ENCODE measurements at places on chromosomes 7 and 10.

DNA sequence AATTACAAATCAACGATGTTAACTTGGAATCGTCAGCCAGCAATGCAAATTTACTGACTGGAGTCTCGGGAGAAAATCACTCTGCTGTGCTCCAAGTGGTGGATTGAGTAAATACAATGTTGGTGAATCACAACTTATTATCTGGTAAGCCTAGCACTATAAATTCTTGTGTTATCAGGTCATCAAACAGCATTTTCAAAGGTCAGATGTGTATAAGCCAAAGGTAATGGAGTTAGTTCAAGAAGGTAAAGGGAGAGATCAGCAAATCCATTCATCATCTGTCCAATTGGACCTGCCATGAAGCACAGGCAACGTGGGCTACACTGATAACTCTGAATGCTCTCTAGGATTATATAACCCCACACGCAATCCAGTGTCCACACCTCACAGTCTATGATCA lies 13.9 kb downstream of the CUBN start:
- no peak for DNase-seq

GRCh38 chr10:130983749-130984148 lies 327.8 kb downstream of the TCERG1L start:
- DNase-seq = no peak

- DNase-seq = no peak
These were observed 143.5 kb downstream of the PIP4K2A start for GRCh38 chr10:22570733-22571430.

DNA sequence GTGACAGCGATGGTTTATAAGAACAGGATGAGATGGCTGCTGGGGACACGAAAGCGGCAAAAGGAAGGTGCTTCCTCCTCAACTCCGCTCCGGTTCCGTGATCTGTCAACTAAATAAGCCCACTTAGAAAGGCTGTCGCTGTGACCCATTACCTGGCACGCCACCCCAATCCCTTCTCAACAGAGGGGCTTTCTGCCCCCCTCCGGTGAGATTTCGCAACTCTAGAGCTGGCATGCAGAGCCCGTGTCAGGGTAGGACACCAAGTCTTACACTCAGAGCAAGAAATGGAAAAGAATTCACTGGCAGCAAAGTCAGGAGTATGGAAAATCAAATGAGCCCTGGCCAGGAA lies 66.4 kb downstream of the FGFR2 start:
- DNase-seq = no peak

GRCh38 chr7:130263130-130263529 lies 3.5 kb upstream of the CPA2 start:
- DNase-seq = no peak

- no peak for DNase-seq
These were observed 158.0 kb downstream of the IPMK start for GRCh38 chr10:58109731-58110130.

- DNase-seq = no peak
These were observed 107.0 kb downstream of the ELFN1 start for GRCh38 chr7:1777122-1777521.

DNA sequence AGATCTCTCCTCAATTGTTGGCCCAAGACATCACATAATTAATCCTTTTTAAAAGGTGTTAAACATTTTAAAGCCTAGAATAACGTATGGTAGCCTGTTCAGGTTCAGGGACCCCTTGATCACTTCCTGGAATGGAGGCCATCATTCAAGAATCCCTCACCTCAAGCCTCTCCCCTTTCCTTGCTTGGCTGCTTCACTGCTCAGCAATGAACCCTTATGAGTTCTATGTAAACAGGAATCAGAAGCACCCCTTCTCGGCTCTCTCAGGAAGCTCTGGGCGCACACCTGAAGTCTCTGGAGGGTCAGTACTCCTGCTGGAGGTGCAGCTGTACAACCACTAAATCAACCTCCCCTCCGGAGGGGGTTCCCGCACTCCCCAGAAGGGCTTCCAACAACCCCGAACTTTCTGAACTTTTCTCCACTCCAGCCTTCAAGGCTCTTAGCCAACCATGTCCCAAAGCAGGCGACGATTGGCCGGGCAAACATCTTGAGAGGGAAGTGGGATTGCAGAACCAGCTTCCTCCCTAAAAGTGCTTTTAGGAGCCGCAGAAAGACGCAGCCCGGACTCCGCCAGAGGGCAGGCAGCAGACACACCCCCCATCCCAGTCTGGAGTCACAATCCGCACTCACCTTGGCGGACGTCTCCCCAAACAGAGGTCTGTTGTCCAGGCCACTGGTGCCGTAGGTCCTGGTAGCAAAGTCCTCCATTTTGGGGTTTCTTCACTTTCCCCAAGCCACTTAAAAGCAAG lies 562 bp downstream of the TMEM243 start:
- peak; percentile 71 for DNase-seq

DNA sequence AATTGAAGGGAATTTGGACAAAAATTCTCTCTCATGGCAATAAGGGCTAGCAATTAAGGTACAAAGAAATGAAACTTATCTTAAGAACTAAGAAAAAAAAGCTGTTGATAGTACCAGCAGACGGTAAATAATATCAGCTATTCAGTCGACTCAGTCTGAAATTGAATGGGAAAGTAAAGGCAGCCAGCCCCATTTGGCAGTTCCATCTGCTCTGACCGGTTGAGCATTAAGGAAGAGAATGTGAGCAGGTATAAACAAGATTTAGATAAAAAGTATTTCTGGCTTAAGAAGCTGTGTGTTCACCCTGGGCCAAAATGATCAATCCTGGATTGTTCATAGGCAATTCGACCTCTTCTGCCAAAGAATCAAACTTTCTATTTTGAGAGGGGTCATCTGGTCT lies 154.6 kb upstream of the NPVF start:
- DNase-seq = no peak

DNA sequence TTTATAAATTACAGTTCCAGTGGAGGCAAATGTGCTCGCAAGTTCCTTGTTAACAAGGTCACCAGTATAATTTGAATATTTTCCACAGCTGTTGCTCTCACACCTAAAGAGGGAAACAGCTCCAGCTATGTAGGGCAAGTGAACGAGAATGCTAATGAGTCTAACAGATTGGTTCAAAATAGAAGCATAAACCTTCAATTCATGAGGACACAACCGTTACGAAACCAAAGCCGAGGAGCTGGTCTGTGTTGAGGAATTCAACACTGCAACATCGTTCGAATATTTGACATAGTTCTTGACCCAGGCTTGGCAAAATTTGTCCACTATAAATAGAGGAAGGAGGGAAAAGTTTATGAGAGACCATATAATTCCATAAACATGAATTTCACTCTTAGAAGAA lies 161.3 kb downstream of the KLF6 start:
- no peak for DNase-seq

DNA sequence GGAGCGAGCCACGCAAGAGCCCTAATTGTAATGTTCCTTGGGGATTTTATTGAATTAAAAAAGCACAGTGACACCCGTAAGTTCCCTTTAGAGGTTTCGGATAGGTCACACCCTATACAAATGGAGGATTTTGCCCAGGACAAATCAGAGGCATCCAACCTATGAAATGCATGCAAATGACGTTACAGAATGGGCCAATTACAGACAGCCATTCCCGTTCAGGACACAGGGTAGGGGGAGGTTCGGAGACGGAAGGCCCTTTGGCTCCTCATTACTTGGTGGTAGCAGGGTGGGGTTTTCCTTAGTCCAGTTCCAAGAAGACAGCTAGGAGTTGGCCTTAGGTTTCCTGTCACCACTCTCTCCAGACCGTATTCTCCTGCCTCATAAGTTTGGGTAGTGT lies 754.1 kb downstream of the IPMK start:
- DNase-seq = no peak

DNA sequence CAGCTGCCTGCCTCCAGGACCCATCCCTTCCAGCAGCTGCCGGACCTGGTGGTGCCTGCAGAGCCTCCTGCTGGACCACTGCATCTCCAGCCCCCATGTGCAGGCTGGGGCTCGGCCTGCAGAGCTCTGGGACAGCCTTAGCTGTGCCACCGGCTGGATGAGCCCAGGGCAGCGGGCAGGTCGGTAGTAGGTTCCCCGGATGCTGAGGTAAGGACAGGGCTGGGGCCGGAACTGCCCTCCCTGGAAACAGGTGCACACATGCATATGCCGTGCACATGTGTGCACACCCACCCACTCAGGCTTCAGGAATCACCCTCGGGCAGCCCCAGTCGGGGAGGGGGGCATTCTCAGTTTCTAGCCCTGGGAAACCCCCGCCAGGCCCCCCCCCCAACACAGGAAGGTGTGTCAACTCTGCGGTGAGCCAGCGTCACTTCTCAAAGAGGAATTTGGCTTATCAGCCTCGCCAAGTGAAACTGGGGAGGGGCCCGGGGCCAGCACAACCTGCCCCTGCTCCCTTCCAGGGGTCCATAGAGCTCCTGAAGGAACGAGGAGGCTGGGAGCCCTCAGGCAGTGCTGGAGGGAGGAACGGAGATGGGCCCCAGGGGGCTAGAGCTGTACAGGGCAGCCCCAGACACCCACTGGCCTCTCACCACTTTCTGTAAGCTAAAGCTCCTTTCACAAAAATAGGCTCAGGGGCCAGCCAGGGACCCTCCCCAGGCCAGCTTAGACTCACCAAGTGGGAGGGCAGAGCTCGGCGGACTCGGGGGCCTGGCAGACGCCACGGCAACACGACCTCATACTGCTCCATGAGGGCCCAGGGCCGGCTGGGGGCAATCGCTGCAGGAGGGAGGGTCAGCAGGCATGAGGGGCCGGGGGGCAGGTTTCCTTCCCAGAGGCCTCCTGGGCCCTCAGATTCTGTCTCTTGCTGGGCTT lies 1.7 kb downstream of the ADAM8 start:
- DNase-seq = no peak

DNA sequence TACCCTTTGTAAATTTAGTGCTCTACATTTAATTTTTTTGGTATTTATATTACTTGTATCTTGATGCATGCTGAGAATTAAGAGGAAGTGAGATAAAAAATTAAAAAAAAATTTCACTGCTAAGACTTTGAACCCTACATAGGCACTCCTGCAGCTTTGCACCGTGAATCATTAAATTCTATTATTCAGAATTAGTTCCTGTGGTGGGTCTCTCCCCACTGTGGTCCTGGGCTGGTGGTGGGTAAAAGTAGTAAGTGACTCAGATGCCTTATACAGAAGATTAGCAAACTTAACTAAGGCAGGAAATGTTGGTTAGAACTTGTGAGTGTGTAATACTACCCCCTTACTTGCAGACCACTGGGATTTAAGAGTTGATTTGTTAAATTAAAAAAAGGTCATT lies 72.6 kb downstream of the AP3M1 start:
- no peak for DNase-seq

DNA sequence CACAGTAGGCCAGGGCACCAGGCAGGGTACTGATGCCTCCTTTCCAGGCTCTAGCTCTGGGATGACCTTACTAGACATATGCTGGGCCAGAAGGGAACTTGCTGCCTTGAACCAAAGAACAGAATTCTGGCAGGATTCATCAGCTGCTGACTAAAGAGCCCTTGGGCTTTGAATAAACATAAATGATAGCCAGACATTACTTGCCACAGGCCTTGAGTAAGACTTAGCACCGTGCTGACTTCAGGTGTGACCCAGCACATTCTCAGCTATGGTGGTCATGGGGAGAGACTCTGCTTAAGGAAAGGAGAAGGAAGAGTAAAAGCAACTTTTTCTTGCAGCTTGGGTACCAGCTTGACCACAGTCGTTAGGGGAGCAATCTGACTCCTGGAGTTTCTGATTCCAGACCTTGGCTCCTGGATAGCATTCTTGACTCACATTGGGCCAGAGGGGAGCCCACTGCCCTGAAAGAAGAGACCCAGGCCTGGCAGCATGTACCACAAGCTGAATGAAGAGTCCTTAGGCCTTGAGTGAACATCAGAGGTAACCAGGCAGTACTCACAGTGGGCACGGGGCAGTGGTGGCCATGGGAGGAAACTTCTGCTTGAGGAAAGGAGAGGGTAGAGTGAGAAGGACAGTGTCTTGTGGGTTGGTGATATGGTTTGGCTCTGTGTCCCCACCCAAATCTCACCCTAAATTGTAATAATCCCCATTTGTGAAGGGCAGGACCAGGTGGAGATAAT lies 926.1 kb upstream of the SORCS1 start:
- DNase-seq = no peak

DNA sequence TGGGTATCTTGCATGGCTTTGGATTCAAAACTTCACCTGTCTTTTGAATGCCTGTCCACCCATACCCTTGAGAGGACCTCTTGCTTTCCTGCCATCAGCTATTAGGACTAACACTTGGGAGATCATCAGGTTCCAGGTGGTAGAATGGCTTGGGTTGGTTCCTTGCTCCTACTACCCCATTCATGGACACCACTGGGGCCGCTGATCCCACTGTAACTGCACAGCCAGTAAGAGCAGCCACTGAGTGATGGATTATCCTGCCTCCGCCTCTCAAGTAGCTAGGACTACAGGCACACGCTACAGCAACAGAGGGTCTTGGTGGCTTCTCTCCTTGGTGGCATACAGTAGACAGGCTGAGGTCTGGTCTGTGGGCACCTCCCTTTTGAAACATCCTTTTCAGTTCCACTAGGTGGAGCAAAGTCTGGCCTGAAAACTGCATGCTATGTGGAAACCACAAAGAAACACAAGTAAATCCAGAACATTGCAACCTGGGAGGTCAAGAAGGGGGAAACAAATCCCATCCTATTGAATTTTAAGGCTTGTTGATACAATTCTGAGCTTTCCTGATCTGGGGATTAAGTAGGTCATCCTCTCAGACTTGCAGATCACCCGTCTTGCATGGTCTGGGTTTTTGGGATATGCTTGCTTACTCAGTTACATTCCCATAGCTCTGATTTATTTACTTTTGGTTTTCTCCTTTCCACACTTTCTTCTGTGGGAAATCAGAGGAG lies 9.4 kb downstream of the WBP1L start:
- DNase-seq = no peak

DNA sequence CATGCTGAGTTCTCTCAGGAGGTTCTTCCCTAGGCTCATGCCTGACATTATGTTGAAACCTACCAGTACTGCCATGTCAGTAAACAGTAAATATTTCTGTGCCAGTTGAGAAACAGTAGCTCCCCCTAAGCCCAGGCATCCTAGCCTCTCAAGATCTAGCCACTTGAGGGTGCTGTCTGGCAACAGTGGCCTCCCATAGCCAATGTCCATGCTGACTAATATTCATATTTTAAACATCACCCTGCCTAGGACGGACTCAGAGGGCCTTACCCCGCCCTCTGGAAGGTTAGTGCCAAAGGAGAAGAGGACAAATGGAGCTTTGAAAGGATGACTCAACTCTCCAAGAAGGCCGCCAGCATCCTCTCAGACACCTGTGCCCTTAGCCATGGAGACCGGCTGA lies 7.7 kb downstream of the ACSM6 start:
- DNase-seq = no peak

DNA sequence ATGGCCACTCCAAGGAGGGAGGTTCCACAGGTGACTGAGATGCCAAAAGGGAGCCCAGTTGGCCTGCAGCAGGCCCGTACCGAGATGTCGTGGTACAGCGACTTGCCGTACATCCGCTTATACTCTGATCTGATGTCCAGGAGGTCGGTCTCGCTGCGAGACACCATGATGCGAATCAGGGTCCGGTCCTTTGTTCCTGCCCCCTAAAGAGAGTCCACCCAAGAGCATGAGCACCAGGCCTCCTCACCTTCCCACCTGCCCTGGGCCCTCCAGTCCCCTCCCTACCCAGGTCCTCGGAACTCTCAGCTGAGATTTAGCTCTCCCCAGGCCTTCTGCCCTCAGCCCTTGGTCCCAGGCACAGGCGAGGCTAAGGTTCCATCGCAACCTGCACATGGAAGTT lies 25.0 kb downstream of the PLAC9 start:
- no peak for DNase-seq

GRCh38 chr10:28295336-28295735 lies 7.5 kb downstream of the MPP7 start:
- DNase-seq = no peak

Data from colonic mucosa (tissue), 4 donors.